Omental fat pad (tissue), 4 donors: ENCODE measurements at places on chromosomes 13 and 19.

DNA sequence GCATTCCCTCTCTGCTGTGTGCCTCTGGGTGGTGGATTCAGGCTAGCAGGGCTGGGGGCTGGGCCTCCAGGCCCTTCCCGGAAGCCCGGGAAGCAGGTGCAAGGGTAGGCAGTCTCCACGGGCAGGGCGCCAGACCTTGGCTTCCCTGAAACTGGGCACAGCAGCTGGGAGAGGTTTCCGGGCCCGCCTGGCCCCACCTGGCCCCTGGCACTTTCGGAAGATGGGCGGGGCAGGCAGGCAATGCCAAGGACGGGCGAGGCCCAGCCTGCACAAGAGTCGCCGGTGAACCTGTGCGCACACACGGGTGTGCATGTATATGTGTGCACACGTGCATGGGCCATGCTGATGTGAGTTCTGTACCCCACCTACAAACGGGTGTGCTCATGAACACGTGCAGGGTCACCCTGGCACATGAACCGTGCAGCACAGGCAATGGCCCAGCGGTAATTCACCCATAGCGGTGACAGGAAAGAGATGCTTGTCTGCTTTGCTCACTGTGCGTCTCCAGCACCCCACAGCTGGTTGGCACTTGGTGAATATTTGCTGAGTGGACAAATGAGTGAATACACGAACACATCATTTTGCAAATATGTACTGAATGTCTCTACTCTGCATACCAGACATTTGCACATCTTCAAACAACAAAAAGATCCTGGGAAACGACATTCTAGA, 15.3 kb downstream of the GADD45B start:
- DNase-seq, result no peak

DNA sequence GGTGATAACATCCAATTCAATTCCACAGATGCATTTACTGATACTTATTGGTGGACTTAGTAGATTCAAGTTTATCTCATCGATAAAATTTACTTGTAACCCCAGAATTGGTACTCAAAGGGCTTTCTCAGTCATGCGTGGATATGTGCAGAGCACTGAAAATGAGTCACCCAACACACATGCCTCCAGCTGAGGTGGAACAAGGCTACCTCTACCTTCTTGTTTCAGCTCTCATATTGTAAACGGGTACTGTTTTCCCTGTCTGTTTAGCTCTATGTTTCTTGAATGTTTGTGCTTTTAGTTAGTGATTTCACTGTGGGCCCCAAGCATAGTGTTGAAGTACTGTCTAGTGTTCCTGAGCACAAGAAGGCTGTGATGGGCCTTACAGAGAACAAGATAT, 1.5 kb downstream of the LRRC63 start:
- DNase-seq, result no peak

GRCh38 chr13:52001120-52001731, 10.0 kb downstream of the ATP7B start:
- DNase-seq, result no peak

- no peak for DNase-seq
Measured at GRCh38 chr19:4690361-4690760, 20.2 kb upstream of the MYDGF start.

DNA sequence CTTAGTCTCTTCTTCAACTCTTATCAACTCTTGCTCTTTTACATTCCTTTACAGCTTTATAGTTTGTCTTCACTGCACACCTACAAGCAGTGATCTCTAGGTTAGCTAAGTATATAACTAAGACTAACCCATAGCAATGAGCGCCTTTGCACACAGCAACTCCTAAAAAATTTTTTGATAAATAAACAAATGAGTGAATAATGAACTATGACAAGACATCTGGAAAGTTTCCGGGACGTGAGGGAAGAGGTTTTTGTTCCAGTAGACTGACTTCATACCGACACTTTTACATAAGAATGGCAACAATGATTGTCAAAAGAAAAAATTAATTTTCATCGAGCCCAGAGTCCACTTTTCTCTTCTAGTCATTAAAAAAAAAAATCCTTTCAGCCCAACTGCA, 98.3 kb downstream of the ELF1 start:
- no peak for DNase-seq
